ENCODE measurements at places on chromosomes 2 and 18.
A peak's percentile ranks its signal among the peaks of the same experiment; 100 is the strongest.

- no peak for DNase-seq
Measured at GRCh38 chr2:215777465-215778044, 235.8 kb downstream of the MREG start.

GRCh38 chr2:172821370-172822338, 86.0 kb downstream of the RAPGEF4 start:
- no peak for DNase-seq

DNA sequence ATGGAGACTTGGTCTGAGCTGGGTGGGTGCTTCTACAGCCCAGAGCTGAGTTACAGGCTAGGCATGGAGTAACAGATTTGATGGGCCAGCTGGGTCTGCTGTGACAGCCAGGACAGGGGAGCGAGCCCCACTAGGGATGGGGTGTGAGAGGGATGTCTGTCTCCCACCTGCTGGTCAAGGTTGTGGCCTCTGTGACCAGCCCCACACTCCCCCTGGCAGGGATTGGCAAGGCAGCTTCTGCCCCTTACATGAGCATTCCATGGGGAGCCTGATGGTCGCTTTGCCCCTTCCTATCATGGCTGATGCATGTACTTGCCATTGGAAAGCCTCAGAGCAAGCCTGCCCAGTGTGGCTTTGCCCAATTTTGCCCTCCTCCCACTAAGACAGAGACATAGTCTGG, 162.0 kb upstream of the FIGN start:
- DNase-seq = no peak

GRCh38 chr18:11159844-11160243, 10.5 kb upstream of the PIEZO2 start:
- no peak for DNase-seq

GRCh38 chr2:29261003-29261402, 145.8 kb downstream of the CLIP4 start:
- DNase-seq = no peak

- no peak for DNase-seq
Measured at GRCh38 chr18:32730068-32730467, 42.8 kb downstream of the KLHL14 start.

GRCh38 chr2:26770986-26771586, 7.0 kb downstream of the SLC35F6 start:
- DNase-seq = no peak

DNA sequence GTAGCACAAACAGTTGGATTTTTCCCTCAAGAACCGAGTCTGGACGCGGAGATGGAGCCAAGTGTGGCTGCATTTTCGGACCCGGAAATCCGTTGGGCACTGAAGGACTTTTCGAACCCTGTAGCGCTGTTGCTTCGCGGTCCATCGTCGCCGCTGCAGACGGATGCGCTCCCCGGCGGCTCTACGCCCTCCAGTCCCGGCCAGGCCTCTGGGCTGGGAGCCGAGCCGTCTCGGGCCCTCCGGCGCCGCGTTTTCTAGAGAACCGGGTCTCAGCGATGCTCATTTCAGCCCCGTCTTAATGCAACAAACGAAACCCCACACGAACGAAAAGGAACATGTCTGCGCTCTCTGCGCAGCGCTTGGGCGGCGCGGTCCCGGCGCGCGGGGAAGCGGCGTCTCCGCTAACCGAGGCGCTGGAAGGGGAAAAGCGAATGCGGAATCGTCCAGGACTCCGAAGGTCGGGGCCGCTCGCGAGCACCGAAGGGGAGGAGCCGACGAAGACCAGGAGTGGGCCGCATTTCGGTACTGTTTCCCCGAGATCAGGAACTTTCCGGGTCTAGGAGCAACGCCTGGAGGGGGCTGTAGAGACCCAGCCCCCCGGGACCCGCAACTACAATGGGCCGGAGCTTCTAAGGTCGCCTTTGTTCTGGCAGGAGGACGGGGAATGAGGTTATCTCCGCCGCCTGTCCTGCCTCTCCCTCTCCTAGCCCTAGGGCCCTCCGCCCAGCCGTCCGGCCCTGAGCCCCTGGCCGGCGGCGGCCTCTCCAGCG, 3.2 kb downstream of the EMX1 start:
- DNase-seq = no peak

DNA sequence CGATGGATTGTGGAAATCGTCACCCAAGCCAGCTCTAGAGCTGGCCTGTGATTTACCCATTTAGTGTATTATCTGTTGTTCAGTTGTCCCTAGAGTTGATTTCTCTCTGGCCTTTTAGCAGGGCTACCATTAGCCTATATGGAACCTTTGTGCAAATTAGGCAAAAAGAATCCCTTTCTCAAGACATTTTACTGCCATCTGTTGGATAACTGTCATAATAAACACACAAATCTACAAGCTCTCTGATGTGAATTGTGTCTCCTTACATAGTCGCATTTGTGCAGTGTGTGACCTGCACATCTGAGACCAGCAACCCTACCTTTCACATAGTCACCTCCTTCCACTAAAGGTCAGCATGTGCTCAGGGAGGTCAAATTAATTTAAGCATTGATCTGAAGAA, 34.0 kb downstream of the LOXHD1 start:
- no peak for DNase-seq

DNA sequence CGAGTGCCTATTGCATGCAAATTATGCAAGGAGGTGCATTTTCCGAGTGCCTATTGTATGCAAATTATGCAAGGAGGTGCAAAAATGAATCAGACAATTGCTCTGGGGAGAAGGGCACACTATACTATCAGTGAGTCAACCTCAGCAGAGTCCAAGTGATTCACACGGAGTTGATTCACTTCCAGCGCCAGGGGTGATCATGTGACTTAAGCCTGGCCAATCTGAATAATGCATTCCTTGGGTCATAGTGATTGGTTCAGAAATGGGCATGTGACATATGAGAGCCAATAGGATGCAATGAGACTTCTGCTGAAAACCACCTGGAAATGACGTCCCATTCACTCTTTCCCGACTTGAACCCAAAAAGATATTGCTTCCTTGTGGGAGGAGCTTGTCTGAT, 152.2 kb downstream of the DAW1 start:
- no peak for DNase-seq

DNA sequence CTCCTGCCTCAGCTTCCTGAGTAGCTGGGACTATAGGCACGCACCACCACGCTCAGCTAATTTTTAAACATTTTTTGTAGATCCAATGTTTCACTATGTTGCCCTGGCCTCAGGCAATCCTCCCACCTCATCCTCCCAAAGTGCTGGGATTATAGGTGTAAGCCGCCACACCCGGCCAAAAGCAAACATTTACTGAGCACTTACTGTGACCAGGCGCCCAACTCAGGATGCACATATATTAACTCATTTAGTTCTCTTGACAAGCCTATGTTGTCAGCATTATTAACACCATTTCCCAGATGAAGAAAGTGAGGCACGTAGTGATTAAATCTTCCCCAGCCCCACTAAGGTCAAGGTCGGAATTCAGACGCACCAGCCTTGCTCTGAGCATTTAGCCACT, 41.1 kb downstream of the TMEM37 start:
- no peak for DNase-seq

DNA sequence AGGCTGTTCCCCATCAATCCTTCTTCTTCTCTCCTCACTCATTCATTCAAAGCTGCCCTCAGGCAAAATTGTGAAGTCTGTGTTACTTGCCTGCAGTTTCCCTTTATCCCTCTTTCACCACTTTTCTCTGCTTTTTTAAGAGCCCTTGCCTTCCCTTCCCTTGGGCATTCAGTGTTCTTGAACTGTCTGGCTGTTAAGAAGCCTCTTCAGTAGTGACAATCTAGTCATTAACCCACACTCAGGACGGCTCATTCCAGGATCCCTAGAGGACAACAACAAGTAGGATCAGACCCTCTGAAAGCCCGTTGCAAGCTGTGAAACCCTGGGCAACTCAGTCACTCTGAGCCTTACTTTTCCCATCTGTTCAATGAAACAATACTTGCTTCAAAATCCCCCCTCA, 615.7 kb downstream of the EPHA4 start:
- DNase-seq = no peak

- DNase-seq = no peak
Measured at GRCh38 chr2:136253288-136254004, 135.5 kb upstream of the CXCR4 start.

DNA sequence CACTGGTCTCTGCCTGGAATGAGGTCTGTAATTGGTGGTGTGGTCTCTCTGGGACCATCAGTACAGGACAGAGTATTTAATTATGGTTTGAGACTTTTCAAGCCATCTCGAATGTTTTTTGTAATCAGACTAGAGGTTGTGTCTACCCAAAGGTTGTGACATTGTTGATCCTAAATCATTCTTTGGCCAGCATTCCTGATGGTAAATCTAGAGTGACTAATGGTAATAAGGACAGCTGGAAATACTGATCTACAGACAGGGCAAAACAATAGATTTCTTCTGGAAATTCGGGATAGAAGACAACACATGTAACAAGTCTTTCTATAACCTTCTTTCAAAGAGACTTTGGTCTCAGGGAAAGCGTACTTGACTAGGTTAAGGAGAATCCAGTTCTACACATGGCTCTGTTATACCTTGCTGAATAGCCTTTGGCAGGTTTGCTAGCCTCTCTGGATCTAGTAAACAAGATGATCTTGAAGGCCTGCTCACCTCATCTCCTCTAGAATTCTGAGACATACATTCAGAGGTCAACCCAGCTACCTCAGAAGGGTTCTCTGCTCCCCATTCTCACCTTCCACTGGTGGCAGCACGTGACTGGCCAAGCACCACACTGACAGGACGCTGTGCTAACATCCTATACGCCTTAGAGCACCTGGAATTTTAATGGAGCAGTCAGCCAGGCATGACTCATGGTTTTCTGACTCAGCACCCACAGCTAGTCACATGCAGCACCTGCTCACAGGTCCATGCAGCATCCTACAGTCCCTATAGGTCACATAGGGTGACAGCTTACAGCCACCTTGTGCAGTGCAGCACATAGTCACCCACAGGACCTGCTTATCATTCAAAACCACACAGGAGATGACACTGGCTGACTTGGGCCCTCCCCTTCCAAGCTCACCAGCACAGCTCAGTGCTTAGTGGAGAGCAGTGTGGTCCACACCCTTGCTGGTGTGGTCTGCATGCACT, 12.2 kb downstream of the PLB1 start:
- peak; percentile 31 for DNase-seq

DNA sequence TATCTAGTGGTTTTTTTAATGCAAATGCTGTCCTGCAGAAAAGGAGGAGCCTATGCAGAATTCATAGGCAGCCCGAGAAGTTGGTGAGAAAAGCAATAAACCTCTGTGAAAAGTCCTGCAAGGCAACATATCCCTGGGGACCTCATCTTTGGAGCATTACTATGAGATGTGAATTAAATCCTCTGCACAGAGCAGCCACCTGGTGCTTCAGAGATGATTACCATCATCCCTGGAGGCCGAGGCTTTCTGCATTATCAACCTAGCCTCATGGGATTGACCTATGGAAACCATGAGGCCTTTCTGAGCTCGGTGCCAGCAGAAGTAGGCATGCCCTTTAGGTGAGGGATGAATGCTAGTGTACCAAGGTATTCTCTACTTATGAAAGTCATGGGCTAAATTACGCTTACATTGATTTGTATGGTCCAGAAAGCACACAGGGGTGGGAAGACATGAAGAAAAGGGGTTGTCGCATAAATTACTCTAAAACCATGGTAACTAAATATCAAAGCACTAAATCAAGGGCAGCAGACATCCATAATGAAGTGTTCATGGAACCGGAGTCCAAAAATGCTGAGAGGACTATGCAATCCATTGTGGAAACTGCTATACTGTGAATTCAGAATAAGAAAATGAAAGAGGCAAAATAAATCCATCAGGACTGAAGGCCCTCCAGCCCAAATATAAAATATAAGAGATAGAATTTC, 623.5 kb upstream of the DDX18 start:
- no peak for DNase-seq

- no peak for DNase-seq
Measured at GRCh38 chr2:217513258-217513657, 489.5 kb downstream of the TNS1 start.

GRCh38 chr2:83972128-83972527, 487.0 kb downstream of the SUCLG1 start:
- DNase-seq = no peak

DNA sequence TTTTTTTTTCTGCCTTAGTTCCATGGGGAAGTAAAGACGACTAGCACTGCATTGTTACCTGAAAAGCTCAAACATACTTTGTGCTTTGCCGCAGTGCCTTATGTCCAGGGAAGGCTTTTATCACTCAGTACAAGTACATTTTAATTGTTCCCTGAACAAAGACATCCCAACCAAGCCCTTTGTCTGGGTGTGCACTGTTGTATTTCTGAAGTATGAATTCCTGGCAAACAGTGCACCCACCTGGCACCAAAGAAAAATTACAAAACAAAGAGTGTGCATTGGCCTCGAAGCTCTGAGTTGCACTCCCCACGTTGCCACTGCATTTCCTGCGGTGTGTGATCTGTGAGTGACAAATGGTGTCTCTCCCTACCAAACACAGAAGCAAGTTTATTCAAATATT, 858.5 kb upstream of the PIK3C3 start:
- no peak for DNase-seq

DNA sequence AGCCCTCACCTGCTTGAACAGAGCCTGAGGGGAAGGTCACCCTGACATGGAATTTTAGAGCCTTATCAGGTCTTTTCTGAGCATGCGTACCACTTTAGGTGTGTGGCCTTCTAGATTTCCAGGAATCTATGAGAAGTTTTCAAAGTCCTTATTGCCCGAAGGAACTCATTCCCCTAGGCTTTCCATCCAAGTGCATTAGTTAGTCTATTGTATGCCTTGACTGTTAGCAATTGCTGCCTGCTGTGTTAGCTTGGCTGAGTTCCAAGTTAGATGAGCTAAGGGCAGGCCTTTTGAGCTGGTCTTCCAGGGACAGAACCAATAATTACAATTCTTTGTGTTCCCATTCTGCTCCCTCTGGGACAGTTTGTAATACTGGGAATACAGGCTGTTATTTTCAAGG, 30.8 kb upstream of the PUM2 start:
- no peak for DNase-seq

DNA sequence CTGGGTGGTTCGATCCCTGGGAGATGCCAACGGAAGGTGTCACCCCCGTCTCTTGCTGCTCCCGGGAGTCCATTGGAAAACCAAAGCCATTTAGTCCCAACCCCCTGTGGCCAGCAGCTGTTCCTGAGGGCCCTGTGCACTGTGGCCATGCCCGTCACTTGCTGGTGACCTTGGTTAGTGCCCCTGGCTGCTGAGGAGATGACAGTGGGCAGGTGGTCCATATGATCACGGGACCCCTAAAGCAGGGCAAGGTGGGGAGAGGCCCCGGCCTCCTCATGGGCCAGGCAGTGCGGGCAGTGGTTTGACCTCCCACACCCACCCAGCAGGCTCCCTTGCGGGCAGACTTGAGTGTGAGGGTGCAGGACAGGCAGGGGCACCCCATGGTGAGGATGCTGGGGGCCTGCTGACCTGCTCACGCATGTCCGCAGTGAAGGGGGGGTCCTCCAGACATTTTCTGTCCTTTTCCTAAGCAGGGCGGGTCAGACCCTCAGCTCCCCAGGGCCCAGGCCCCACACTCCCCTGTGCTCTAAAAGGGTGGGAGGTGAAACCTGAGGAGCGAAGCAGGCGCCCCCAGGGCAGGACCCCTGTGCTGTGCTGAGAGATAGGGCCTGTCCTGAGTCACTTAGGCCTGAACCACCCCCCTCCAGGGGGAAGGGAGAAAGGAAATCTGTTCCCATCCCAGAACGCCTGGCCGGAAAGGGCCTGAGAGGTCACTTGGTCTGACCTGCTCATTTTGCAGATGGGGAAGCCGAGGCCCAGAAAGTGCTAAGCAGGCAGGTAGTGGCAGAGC, 6.8 kb downstream of the ITM2C start:
- no peak for DNase-seq

All from activated T-cell treated with anti-CD3 and anti-CD28 coated beads for 48 hours (primary cell).